ENCODE measurements at places on chromosomes 2 and 18. TPM values are rescaled to one million over a fixed set of nuclear protein-coding genes. Genes with fewer than 3 reads are reported as not detected.

GRCh38 chr2:85996591-85996990, 107.8 kb upstream of the ST3GAL5 start:
- DNase-seq = no peak

DNA sequence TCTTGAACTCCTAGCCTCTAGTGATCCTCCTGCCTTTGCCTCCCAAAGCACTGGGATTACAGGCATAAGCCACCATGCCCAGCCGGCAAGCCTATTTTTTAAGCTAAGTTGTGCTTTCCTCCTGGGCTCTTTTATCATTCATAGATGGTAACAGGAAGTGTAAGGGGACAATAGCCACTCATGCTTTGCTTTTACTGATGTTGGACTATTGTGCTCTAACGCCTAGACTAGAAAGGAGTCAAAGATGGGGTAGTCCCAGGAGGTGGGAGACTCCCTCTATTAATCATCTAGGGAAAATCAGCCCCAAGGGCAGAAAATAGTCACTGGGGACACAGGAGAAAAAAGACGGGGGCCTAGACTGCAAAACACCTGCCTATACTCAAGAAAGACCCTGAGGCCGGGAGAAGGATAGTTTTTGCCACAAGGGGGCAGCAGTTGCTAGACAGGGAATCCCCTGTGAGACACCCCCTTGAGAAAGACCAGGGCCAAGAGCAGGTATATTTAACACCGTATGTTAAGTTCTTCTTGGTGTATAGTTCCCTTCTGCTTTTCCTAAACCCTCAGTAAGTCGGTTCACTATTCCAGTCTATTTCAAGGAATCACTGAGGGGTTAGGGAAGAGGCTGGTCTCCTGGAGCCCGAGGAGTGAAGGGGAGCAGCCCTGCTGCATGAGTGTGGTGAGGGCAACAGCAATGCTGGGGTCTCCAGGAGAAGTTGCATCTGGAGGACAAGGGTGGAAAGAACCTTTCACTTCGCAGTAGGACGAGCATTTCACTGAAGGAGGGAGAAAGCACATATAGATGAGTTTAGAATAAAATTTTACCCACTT, 2.1 kb upstream of the CXCR1 start:
- no peak for DNase-seq

- DNase-seq = no peak
Measured at GRCh38 chr2:201779901-201780673, 646 bp downstream of the ALS2 start.

DNA sequence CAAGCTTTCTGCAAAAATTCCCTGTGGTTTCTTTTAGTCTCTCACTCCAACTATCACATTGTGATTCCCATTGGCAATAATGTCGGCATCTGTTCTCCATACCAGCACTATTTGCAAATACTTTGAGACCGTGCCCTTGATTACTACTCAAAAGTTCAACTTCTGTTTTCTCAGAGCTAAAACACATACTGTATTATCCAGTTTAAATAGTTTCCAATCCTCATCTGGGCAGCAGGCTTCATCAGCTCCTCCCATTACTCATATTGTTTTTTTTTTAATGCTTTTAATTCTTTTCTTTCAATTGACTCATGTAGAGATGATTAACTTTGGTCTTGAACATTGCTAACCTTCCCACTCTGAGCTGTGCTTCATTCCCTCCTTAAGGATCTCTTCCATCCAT, 135.8 kb downstream of the METTL8 start:
- DNase-seq = no peak

- DNase-seq = no peak
Measured at GRCh38 chr2:107728586-107728985, 98.1 kb upstream of the RGPD4 start.

GRCh38 chr18:54444319-54444914, 86.7 kb downstream of the C18orf54 start:
- DNase-seq = no peak

- no peak for DNase-seq
Measured at GRCh38 chr2:228067309-228067708, 114.2 kb downstream of the SPHKAP start.

DNA sequence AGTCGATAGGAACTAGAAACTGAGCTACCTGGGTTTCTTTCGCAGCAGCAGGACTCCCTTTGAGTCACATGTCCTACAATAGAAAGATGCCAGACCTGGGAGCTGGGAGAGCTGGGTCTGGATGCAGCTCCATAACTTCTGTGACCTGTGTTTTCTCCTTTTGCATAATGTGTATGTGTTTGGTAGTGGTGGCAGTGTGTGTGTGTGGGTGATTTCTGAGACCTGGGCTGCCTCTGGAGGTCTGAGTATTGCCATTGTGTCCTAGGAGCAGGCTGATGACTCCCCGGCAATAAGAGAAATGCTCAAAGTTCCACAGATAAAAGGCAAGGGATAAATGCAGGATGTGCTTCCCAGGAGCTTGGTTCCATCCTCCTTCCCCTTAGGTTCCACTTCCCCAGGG, 6.4 kb downstream of the WNT10A start:
- DNase-seq = peak; percentile 20

DNA sequence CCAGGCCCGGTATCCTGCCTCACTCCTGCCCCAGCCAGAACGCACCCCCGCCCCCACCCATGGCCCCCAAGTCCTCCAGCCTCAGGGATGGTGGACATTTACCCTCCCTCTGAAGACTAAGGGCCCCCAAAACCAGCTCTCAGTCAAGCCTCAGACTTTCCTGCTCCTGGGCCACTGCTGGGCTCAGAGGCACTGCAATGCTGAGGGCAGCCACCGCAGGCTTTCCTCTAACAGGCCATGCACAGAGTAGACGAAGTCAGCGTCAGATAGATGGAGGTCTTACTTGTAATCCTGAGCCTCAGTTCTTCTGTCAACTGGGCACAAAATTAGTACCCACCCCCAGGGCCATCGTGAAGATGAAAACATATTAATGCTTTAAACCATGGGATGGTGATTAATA, 92.6 kb downstream of the TTC32 start:
- DNase-seq = no peak

- no peak for DNase-seq
Measured at GRCh38 chr2:43568228-43568627, 27.6 kb downstream of the THADA start.

- peak; percentile 69 for DNase-seq
Measured at GRCh38 chr2:218082586-218083351, 13.7 kb downstream of the RUFY4 start.

- no peak for DNase-seq
Measured at GRCh38 chr2:161965994-161966393, 108.0 kb downstream of the DPP4 start.

DNA sequence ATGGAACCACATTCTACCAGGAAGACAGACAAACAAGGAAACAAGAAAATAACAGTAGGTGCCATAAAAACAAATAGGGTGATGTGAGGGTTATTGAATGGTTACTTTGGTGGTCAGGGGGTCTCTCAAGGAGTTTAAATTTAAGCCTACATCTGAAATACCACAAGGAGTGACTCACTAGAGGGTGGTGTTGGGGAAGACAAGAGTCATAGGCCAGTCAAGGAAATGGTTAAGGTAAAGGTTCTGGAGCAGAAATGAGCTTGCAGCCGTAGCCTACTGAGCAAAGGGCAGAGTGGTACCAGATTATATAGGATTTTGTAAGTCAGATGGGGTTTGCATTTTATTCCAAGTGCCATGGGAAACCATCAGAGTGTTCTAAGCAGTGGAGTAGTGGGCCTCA, 135.6 kb upstream of the DAPL1 start:
- no peak for DNase-seq

- DNase-seq = no peak
Measured at GRCh38 chr2:128156812-128157211, 65.8 kb downstream of the UGGT1 start.

DNA sequence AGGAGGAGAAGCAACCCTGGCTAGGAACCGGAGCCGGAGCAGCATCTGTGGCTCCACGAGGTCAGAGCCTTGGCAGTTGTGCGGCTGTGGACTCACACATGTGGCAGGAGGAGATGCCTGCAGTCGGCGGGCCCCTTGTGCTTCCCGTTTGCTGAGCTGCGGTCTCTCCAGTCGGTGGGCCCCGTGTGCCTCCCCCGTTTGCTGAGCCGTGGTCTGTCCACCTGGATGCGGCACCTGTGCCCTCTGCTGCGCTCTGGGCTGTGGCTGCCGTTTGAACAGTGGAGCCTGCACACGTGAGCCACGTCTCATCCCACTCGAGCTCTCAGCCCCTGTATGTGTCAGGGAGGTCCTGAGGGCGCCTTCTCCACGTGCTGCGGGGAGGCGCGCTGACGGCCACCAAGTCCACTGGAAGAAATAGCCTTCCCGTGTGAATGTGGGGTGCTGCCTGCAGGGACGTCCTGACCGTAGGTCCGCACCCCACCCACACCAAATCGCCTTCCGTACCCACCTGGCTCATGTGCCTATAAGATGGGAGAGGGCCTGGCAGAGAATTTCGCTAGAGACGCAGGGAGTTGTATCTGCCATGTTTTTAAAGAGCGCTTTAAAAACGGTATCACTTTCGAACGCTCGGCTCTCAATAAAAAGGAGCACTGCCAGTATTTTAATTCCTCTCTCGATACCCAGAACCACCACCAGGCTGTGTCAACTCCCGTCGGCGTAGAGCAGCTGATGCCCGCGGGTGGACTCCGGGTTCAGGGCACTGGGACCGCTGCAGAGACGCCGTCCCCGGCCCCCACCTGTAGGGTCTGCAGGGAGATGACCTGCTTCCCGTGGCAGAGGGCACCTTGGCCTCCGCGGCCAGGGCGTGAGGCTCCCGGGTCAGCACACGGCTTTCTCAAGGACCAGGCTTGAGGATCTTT, 117.0 kb downstream of the NFATC1 start:
- peak; percentile 81 for DNase-seq

- no peak for DNase-seq
Measured at GRCh38 chr2:173092844-173093402, 17.3 kb downstream of the MAP3K20 start.

GRCh38 chr2:241356871-241357260, 781 bp downstream of the FARP2 start:
- DNase-seq = no peak

- no peak for DNase-seq
Measured at GRCh38 chr2:15906778-15907177, 33.6 kb upstream of the MYCN start.

GRCh38 chr2:163682695-163683094, 53.1 kb downstream of the FIGN start:
- no peak for DNase-seq

- no peak for DNase-seq
Measured at GRCh38 chr2:99403524-99403923, 66.3 kb downstream of the EIF5B start.

GRCh38 chr2:27024188-27024587, 8.6 kb upstream of the TMEM214 start:
- DNase-seq = no peak

DNA sequence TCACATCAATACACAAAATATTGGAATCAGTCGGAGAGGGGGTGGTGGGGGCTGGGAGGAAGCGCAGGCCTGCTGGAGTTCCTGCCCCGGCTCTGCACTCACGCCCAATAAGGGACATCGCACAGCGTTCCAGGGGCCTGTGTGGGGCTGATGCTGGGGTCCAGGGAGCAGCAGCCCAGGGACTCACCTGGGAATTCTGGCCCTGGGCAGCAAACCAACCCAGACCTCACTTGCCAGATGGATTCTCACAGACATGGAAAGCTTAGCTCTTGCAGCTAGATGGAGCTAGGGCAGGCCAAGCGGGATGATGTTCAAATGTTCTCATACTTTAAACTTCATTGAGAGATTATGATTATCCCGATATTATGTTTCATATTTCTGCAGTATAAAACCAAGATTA, 266.6 kb upstream of the TANK start:
- no peak for DNase-seq

DNA sequence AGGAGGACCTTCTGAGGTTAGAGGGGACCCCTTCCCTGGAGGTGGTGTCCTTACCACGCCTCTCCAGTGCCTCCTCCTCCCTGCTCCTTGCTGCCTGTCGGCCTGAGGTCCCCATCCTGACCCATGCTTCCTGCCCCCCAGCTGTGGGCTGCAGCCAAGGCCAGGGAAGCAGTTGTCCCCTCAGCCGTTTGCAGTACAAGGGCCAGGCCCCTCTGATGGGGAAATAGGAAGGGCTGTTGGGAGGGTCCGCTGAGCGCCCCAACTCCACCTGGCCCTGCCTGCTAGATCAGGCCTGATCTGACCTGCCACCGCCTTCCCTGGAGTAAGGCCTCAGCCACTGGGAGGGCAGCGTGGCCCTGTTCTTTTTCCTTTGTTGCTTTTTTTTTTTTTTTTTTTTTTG, 219.8 kb downstream of the KLHL29 start:
- DNase-seq = peak; percentile 64

DNA sequence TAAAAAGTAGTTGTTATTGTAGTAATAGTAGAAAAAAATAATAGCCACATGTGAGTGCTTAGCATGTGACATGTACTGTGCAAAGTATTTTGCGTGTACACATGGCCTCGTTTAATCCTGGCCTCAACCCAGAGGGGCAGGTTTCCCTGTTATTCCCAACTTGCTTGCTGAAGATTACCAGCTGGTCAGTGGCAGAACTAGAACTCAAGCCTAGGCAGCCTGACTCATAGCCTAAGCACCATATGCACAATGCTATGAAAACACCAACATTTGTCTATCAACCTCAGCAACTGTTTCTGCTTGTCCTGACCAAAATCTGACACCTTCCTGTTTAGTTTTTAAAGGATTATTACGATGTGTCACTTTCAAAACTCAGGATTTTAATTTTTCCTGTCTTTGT, 234.9 kb upstream of the SMAD7 start:
- no peak for DNase-seq

DNA sequence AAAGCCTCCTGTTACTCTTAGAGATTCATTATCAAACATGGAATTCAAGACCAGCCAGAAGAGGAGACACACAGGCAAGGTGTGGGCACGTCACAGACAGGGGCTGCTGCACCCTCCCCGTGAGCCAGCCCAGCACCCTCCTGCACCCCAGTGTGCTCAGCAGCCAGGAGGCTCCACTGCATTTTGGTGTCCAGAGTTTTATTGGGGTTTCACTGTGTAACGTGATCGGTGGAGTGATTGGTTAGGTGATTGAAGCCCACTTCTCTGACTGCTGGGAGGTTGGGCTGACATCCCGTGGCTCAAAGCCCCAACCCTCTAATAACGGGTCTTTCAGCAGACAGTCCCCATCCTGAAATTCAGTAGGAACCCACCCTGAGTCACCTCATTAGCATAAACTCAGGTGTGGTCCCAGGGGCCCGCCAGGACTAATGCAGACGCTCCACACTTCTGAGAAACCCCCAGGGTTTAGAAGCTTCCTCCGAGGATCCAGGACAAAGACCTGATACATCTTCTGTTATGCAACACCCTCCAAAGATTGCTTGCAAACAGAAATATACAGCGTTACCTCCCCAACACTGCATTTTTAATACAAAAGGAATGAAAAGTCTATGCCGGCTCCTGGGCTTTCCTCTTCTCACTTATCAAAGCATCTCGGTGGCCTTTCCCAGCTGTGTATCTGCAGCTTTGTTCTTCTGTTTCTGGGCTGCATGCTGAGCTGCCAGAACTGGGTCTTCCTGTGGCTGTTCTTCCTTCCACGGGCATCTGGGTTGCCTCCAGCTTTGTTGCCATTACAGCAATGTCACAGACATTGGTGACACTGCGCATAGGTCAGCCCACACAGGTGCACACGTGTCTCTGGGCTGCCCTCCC, 43.7 kb upstream of the SNED1 start:
- no peak for DNase-seq

- no peak for DNase-seq
Measured at GRCh38 chr2:196925768-196926561, 542 bp downstream of the PGAP1 start.

The ANKRD53 gene
- 2.3 TPM for total RNA-seq

The ATOH8 gene
- 16.6 TPM for total RNA-seq

The OTX1 gene
- total RNA-seq = not detected

The EFHD1 gene
- total RNA-seq = 69.7 TPM

The SH2D6 gene
- total RNA-seq = not detected
